Effector memory CD4-positive, alpha-beta T cell (primary cell): ENCODE measurements at places on chromosomes 16 and 17.

DNA sequence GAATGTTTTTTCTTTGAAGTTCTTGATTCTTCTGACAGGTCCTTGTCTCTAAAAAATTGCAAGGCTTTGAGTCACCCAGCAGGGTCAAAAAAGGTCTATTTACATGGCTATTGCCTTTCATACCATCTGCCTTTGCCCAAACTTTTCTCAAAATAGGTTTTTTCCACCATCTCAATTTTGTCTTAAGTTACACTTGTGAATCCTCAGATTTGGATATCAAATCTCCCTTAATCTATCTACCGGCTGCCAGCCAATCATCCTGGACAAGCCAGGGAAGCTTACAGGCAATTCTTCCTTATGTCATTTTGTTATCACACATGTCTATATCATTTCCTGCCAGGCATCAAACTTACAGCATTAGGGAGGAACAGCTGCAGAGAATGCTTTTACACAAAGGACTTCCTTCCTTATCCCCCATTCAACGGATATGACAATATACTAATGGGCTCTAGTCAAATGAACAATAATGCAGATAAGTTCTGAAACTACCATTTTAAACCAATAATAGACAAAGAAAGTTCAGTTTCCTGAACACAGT lies 104.1 kb upstream of the CORO6 start:
- DNase-seq: no peak

DNA sequence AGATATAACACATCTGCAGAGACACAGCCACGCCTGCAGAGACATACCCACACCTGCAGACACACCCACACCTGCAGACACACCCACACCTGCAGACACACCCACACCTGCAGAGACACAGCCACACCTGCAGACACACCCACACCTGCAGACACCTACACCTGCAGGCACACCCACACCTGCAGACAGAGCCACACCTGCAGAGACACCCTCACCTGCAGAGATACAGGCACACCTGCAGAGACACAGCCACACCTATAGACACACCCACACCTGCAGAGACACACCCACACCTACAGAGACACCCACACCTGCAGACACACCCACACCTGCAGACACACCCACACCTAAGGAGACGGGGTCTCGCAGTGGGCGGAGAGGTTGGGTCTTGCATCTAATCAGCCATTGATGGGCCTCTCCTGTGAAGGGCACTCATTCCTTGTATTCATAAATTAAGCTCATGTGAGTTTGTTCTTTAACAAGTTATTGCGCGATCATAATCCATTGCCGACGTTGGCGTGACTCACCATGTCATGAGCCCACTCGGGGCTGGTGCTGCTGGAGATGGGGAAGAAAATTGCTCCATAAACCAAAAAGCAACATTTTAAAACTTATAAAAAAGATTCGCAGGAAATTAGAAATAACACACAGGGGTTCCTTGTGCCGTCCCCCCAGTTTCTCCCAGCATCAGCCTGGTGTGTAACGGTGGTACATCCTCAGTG lies 28.9 kb upstream of the CDH15 start:
- DNase-seq: no peak

GRCh38 chr17:2697611-2698162 lies 13.9 kb downstream of the CLUH start:
- no peak for DNase-seq

DNA sequence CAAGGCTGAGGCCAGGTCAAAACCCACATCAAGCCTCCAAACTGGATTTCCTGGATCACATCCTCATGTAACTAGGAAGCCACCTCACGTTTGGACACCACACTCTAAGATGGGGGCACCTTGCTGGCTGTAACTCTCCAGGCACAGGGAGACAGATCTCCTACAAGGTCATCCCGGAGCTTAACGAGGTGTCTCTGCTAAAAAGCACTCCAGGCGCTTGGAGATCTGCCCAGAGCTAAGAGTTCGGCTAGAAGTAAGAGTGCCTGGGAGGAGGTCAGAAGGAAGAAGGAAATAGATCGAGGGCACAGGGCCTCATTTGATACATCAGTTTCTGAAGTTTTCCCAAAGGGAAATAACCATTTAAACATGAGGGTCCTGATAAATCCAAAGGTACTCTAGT lies 15.9 kb downstream of the PSMB3 start:
- no peak for DNase-seq

DNA sequence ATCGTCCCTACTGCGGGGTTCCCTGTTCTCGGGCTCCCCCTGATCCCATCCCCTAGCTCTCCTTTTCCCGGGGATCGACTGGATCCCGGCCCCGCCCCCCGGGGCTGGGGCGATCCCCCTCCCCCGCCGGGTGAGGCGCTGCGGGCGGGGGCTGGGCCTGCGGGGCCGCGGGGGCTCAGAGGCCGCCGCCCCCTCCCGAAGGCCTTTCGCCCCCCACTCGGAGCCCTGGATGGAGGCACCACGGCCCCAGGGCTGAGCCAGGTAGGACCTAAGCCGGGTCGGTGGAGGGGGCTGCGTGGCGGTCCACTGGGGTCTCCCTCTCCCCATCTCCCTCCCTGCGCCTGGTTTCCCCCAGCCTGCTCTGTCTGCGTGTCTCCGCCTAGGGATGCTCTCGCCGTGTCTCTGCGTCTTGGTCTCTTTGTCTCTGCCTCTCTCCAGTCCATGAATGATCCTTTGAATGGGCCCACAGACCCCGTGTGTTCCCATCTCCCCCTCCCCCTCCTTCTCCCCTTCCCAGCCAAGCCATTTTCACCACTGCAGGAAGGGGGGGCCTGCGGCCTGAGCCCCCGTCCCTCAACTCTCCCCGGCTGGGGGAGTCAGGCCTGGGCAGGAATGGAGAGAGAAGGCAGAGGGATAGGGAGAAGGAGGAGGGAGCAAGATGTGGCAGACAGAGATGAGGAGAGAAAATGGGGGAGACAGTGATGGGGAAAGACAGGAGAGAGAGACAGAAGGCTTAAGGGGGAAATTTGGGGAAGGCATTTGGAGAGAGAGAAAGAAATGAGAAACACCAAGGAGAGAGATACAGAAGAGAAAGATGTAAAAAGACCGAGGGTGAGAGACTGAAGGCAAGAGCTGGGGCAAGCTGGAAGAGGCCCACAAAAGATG lies 1.7 kb upstream of the TMEM256 start:
- no peak for DNase-seq

- no peak for DNase-seq
Measured at GRCh38 chr17:385178-385835, 32.7 kb upstream of the RPH3AL start.

DNA sequence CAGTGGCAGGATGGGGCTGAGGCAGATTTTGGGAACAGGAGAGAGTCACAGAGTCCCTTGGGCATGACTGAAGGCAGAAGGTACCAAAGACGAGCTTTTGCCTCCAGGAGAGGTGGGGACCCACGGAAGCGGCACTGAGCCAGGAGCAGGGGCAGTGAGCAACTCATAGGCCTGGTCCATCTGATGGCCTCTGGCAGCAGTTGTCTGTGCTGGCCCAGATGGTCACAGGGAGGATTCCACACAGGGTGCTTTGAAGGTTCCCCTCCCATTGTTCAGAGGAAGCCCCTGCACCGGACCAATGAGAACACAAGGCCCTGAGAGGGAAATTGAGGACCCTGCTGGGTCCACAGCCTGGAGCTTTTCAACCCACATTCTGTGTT lies 360.3 kb upstream of the TNRC6C start:
- DNase-seq: no peak

GRCh38 chr17:32654324-32654723 lies 167.5 kb downstream of the CDK5R1 start:
- no peak for DNase-seq

- peak; percentile 47 for DNase-seq
Measured at GRCh38 chr16:29784901-29785500, 5.5 kb upstream of the KIF22 start.
